ENCODE measurements at places on chromosomes 6 and 20.

GRCh38 chr6:142914937-142915697 is 29.9 kb downstream of the HIVEP2 start:
- no peak for DNase-seq

GRCh38 chr20:13852306-13852705 is 67.5 kb downstream of the NDUFAF5 start:
- no peak for DNase-seq

DNA sequence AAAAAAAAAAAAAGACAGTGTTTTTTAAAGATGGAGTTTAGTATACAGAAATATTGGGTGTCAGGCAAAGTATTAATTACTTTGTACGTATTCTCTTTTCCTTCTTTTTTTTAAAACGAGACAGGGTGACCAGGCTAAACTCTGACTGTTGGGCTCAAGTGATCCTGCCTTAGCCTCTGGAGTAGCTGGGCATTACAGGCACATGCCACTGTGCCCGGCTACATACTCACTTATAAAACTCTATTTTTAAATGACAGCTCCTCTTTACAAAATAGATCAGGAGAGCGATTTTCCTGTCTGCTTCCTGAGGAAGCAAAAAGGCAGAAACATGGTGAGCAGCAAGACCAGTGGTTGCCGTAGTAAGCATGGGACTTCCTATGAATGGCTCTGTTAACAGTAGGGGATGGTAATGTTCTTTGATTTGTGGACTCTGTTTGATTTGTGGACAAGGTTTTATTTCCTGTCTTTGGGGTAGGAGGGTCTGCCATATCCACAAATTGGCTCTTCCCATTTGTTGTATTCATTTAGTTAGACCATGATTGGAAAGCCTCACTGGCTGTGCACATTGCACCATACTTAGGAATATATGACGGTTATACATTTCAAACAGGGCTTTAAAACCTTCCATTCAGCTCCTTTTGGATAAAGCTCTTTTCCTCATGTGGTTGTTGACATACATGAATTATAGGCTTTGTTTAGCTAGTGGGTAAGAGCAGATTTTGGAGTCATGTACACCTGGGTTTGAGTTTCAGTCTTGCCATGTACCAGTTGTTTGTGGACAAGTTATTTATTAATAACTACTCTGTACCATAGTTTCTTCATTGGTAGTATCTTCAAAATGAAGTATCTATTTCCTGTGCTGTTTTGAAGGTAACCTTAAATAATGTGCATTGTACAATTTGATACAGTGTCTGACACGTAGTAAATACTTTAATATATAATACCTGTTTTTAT is 45.1 kb downstream of the PTPRA start:
- no peak for DNase-seq

DNA sequence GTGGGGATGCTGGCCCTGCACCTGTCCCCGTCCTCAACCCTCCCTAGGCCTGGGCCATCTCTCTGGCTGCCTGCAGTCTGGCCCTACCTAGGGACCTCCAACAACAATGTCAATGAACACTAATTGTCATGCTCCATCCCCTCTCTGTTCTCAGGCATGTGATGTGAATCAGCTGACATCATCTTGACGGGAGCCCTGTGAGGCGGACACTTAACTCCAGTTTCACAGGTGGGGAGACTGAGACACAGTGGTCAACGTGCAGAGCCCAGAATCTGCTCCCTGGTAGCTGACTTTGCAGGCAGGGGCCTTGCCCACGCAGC is 762 bp upstream of the TCEA2 start:
- no peak for DNase-seq

DNA sequence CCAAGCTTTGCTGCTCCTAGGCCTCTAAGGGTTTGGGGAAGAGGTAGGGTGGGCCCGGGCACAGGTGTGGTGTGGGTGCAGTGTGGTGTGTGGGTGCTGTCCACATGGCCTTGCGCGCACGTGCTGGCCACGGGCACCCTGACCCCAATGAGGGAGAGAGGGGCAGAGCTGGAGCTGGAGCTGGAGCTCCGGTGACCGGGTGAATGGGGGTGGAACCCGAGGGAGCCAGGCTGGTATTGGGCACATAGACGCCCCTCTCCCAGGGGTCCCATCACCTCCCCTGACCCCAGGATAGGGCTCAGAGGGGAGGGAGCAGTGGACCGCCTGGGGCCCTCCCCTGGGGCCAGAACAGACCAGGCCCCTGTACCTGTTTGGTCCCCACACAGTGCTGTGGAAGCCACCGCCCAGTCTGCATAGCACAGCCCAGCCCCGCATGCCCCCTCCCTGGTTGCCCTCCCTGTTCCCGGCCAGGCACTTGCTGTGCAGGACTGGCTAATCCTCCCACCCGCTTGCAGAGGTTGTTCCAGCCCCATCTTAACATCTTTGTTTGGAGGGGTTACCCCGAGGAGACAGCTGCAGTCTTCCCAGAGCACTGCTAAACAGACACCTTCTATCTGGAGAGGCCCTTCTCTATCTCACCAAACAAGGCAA is 984 bp downstream of the ADAM33 start:
- no peak for DNase-seq

- no peak for DNase-seq
These were observed 642 bp downstream of the GZF1 start for GRCh38 chr20:23362392-23363256.

DNA sequence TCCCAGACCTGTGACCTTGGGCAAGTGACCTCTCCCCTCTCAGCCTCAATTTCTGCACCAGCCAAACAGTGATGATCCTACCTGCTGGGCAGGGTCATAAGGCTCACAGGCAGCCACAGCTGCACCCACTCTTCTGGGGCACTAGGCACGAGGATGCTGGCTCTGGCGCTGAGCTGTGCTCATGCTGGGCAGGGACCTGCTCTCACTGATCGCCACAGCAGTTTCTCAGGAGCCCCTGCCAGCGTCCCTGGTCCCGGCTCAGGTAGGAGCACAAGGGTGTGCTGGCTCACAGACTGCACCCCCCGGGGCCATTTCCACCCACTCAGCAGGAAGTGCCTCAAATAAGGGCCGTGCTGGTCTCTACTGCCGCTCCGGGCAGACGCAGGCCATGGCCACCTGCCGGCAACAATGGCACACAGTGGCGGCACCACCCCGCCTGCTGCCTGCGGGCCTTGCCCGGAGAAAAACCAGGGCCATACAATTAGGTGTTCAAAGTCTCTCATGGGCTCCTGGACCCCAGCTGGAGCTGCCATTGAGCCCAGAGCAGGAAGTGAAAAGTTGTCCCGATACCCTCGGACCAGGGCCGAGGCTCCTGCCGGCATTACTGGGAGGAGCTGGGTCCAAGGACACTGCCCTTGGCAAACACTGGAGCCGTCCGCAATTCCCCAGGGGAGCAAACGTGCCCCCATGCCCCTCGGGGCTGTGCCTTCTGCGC is 4.6 kb upstream of the CABLES2 start:
- DNase-seq, result no peak

DNA sequence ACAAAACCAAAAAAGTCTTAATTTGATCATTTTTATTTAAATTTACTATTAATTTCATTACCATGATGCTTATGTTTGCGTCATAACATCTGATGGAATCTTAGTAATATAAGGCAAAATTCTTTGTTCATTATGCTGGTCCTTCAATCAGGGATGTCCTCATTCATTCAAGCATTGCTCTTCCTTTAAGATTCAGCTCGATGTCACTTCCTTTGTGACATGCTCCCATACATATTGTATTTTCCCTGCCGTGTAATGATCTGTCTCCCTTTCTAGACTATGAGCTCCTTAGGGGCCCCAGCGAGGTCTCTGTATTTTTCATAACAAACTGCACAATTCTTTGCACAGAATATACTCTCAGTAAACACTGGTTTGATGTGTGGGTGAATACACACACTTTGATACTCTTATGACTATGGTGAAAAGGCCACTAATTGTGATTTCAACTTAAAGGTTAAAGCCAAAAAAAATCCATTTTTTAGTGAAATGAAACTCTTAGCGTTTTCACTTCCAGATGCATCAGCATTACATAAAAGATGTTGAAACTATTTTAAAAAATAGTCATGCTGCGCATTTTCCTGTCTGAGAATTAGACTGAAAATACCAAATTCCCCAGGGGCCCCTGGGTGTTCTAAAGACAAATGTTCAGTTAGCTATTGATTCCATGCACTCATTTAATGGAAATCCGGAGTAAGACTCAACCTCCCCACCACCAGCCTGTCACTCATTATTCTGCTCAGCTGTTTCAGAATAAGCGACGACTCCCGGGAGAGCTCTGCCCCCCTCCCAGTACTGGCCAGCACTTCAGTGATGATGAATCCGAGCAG is 169.7 kb downstream of the ATXN1 start:
- DNase-seq, result no peak

GRCh38 chr6:8082954-8083858 is 19.0 kb upstream of the BLOC1S5 start:
- DNase-seq, result no peak

DNA sequence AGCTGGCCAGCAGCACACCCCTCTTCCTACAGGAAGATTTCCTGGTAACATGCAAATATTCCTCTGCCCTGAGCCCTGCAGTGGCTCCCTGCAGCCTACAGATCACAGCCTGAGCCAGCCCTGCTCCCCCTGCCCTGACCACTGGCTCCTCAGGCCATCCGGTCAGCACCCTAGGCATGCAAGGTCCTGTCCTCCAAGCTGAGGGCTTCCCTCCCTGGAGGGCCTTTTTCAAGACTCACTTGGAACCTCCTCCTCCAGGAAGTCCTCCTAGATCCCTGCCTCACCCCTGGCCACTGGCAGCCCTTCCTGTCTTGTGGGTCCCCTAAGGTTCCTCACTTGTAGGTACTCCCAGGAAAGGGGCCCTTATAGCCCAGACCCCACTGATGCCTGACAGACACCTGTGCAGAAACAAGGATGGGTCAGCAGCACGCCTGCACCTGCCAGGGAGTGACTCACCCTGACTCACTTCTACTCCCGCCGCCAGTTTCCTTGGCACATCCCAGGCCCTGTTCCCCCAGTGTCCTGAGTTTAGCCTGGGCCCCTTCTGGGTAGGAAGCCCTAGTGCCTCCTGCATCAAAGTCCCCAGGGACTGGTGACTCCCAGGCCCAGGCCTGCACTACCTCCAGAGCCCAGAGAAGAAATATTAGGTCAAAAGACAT is 3.2 kb downstream of the SLC4A11 start:
- DNase-seq, result no peak

DNA sequence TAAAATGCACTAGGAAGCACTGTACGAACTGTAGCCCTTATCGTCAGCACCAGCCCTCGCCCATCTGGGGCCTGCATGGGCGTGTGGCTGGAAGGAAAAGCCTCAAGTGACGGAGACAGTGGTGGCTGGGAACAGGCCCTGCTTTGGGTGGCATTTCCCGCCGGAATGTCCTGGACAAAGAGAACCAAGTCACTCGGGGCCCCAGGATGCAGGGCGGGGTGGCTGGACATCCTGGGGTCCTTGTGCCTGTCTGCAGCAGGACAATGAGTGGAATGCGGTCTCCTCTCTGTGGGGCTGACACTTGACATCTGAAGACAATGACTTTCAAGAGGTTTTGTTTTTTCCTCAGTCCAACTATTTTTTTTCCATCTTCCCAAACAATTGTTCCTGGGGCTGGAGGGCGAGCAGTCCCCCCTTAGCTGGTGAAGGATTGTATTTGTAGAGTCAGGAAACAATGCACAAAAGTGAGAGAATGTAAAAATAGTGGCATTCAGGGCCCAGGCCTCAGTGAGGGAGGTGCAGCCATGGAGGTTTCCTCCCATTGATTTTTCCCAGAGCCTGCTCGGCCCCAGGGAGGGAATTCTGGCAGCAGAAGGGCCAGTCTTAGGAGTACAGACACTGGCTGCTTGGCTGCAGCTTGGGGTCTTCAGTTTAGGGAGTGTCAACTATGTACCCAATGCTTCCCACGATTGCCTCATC is 64.4 kb downstream of the PREX1 start:
- no peak for DNase-seq

DNA sequence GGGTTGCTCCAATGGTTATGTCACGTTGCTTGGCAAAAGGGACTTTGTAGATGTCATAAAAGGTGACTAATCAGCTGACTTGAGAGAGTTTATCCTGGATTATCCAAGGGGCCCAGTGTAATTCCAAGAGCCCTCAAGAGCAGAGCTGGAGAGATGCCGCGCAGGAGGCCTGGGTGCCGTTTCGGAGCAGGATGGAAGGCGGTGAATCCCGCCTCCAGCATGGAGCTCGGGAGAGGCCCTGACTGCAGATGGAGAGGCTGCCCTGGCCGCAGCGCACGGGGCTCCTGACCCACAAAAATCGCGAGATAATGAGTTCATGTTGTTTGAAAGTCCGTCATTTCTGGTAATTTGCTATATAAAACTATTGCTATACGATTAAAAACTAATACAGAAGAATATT is 219.8 kb downstream of the ZDHHC14 start:
- DNase-seq, result no peak

DNA sequence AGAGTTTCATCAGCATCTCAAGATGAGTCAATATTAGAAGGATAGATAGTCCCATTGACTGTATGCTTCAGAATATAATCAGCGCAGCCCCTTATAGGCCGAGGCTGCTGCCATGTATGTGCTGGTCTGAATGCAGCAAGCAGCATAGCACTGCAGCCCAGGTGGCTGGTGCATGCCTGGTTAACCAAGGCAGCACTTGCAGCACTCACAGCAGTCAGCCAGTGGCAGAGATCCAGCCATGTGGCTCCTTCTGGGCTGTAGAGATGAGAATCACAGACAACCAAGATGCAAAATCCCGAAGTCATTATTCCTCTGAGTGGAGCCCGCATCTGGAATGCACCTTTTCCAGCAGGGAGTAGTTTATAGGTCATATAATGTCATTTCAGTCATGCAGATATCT is 251.9 kb downstream of the UST start:
- no peak for DNase-seq

- DNase-seq, result no peak
These were observed 59.2 kb upstream of the TINAG start for GRCh38 chr6:54248994-54249393.

DNA sequence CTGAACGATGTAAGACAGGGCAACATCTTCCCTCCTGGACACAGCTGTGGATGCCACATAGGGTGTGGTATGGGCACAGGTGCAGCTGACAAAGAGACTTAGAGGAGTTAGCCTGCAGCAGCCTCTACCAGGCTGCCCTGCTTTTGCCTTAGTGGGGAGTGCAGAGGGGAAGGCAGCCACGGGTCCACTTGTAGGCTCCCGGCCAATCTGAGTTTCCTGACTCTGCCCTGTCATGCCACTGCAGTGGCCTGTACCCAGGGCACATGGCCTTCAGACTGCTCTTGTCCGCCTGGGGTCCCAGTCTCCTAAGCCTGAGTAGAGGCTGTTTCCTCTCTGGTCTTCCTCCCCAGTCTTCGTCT is 17.1 kb upstream of the CST9L start:
- no peak for DNase-seq

Data from stimulated activated CD8-positive, alpha-beta memory T cell treated with anti-CD3 and anti-CD28 coated beads, Interleukin-15, amount 100 ng/mL, for 1 hour (primary cell).